ENCODE measurements at places on chromosomes 6 and 20. TPM values are rescaled to one million over a fixed set of nuclear protein-coding genes. Genes with fewer than 3 reads are reported as not detected.

DNA sequence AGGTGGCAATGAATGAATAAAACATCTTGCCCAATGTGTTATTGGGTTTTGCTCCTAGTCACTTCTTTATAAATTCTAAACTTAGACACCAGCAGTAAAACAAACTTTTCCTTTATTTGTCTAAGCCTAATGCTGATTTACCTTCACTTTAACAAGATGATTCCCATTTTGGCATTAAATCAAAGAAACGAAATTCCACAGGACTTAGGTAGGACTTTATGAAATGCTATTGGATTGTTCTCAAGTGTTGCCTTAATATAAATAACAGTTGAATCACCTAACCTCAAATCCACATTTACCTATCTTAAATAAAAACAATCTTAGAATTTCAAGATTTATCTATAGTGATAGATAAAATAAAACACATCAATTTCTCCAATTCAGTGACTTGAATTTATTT, 831.8 kb downstream of the EPHA7 start:
- DNase-seq = no peak

GRCh38 chr6:87697581-87698546, 4.2 kb downstream of the AKIRIN2 start:
- DNase-seq = no peak

- no peak for DNase-seq
Observed at GRCh38 chr6:30127238-30128093, 8.5 kb upstream of the TRIM40 start.

- no peak for DNase-seq
Observed at GRCh38 chr20:48614593-48615274, 213.1 kb downstream of the PREX1 start.

DNA sequence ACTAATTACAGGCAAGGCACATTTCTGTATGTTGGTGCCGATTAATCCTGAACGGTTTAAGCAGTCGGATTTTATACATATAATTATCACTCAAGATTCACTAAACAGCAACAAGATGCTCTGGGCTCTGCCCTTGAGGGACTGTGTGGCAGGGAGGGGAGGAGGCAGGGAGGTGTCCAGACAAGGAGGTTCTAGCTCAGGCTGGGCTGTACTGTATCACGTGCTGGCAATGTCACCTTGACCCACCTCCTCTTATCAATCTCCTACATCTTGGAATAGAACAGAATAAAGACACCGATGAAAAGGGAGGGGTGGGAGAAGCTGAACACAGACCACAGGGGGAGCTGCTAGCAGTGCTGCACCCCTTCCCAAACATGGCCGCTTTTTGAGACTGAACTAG, 65.7 kb downstream of the LRFN2 start:
- no peak for DNase-seq

GRCh38 chr20:45467861-45468260, 1.7 kb upstream of the WFDC2 start:
- no peak for DNase-seq

DNA sequence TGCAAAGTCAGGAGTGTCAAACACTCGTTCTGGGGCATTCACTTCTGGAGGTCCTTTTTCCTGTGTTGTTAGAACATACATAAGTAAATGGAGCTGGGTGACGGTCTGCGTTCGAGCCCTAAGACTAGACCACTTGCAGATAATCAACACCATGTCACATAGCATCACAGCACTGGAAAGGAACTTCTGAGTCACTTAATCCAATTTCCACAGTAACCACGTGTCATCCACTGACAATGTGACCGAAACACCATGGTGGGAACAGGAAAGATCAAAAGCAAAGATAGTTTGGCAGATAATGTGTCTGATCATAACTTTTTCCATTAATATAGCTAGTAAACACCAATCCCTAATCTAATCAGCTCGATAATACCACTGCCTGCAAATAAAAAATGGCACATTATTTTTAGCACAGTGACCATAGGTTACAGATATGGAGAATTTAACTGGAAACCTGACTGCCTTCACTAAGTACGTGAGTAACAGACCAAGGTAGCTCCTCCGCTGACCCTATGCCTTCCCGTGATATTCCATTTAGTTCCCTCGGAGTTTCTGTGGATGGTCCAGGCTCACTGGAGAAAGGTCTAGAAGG, 34.8 kb downstream of the WRNIP1 start:
- no peak for DNase-seq

- DNase-seq = no peak
Observed at GRCh38 chr6:54971825-54972224, 125.3 kb downstream of the FAM83B start.

- DNase-seq = peak; percentile 20
Observed at GRCh38 chr6:19210849-19211590, 626.1 kb upstream of the ID4 start.

DNA sequence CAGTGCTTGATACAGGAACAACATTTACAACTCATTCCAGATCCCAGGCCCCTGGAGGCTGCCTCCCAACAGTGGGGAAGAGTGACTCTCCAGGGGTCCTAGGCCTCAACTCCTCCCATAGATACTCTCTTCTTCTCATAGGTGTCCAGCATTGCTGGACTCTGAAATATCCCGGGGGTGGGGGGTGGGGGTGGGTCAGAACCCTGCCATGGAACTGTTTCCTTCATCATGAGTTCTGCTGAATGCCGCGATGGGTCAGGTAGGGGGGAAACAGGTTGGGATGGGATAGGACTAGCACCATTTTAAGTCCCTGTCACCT, 4.2 kb downstream of the PIM1 start:
- no peak for DNase-seq

GRCh38 chr6:119156757-119157505, 78.5 kb upstream of the FAM184A start:
- DNase-seq = no peak

- no peak for DNase-seq
Observed at GRCh38 chr20:36200451-36200850, 35.8 kb upstream of the AAR2 start.

- DNase-seq = peak; percentile 33
Observed at GRCh38 chr20:52035498-52035897, 156.1 kb downstream of the ZFP64 start.

- no peak for DNase-seq
Observed at GRCh38 chr6:20319520-20320357, 81.9 kb upstream of the E2F3 start.

DNA sequence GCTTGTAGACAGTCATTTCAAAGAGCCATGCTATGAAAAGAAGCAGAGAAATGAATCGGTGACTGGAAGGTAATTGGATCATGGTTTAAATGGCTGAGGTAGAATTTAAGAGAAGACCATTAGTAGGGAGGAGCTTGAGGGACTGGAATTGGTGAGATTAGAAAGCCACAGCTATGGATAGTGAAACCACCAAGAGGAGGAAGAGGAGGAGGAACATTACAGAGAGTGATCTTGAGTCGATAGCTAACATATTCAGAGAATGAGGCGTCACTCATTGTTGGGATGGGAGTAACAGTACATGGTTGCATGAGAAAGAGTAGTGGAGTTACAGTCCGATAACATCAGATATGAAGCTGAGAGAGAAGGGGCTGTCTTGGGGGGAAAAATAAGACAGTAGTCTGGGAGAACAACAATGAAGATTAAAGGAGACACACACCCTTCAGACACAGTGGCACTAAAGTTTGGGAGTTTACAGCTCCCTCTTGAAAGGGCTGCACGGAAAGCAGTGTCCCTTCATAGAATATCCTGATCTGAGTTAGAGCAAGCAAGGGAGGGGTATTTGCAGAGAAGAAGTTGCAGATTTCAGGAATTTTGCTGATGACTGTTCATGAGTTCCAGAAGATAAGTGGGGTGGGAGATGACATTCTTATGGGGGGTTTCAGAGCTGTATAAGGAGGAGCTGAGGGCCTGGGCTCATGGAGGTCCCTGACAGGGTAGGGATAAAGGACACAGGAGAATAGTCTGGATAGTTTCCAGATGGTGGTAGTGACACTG, 15.1 kb upstream of the LAMP5 start:
- no peak for DNase-seq

- DNase-seq = no peak
Observed at GRCh38 chr6:42201382-42201781, 6.6 kb upstream of the GUCA1B start.

- DNase-seq = no peak
Observed at GRCh38 chr20:57391439-57392301, 474 bp downstream of the RBM38 start.

DNA sequence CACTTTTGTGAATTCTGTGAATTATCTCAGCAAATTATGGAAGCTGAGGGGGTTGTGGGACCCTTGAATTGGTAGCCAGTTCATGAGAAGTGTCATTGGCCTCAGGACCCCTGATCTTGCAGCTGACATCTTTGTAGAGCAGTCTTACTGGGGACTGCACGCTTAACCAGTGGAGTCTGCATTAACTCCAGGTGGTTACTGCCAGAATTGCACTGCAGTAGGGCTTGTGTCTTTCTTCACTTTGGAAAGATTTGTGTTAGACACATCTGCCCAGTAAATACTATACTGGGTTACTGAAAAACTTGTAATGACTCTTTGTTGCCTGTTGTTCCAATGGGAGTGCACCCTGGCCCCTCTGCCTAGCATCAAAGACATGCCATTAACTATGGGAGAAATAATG, 21.2 kb upstream of the CDKN1A start:
- DNase-seq = no peak

DNA sequence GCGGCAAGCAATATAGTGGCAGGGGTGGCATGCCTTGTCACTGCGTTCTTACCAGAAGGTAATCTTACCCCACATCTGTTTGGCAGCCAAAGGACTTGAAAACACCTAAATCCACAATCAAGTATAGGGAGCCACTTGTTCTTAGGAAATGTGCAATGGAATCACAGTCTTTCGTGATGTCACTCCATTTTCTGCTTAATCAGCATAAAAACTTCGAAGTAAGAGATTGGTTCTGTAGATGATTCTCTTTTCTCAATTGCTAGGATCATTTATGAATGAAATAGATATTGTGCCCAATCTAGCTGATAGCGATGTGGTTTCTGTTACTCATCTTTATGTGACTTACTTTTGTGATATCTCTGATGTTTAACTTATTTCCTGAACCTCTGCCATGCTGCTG, 89.0 kb downstream of the SLC22A3 start:
- no peak for DNase-seq

DNA sequence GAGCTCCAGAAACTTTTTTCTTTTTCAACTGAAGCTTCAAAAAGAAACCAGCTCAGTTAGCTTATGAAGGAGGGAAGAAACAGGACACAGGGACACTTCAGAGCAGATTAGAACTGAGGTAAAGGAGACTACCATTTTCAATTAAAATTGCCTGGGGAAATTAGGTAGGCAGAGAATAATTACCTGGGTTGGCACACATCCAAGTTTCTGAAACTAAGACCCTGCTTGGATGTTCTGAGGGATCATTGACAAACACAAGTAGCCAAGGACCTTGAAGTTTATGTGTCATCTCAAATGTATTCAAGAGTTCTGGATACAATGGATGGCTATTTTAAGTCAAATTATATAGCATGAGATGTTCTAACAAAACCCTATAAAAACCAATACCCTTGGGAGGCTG, 137.6 kb downstream of the PLCB4 start:
- no peak for DNase-seq

GRCh38 chr6:131754715-131755567, 44.1 kb upstream of the CTAGE9 start:
- peak; percentile 99 for DNase-seq

- peak; percentile 49 for DNase-seq
Observed at GRCh38 chr20:49790077-49790798, 22.4 kb upstream of the SLC9A8 start.

GRCh38 chr6:122998403-122998975, 2.5 kb downstream of the CLVS2 start:
- no peak for DNase-seq

DNA sequence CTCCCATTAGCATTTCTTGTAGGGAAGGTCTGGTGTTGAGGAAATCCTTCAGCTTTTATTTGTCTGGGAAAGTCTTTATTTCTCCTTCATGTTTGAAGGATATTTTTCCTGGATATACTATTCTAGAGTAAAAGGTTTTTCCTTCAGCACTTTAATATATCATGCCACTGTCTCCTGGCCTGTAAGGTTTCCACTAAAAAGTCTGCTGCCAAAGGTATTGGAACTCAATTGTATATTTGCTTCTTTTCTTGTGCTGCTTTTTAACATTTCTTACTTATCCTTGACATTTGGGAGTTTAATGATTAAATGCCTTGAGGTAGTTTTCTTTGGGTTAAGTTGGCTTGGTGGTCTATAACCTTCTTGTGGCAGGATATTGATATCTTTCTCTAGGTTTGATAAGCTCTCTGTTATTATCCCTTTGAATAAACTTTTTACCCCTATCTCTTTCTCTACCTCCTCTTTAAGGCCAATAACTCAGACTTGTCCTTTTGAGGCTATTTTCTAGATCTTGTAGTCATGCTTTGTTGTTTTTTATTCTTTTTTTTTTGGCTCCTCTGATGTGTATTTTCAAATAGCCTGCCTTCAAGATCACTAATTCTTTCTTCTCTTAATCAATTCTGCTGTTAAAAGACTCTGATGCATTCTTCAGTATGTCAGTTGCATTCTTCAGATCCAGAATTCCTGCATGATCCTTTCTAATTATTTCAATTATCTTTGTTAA, 225.0 kb upstream of the ZNF217 start:
- no peak for DNase-seq

DNA sequence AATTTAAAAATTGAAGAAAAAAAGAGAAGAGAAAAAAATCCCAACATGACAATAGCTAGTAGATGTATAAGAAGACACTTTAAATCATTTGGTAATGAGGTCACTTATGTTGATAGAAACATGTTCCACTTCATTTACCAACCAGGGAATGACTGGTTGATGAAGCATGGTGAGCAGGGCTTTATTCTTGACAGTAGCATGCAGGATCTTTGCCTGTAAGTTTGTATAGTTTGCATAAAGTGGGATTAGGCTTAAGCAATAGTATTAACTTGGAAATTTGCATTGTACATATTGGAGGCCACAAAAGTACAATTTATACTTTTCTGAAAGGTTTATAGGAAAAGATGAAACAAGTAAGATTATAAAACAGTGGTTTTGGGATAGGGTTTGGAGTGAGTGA, 67.0 kb downstream of the NOX3 start:
- DNase-seq = no peak

GRCh38 chr6:30845183-30845582, 39.1 kb upstream of the DDR1 start:
- DNase-seq = no peak

Gene APCDD1L
- not detected for total RNA-seq

Gene GGTLC1
- not detected for total RNA-seq

Gene KCNQ5
- total RNA-seq = not detected

Gene NDUFAF4
- total RNA-seq = 89.4 TPM

Gene ENPP3
- 23.9 TPM for total RNA-seq

Gene CLVS2
- total RNA-seq = not detected

Gene TMC2
- total RNA-seq = not detected

Gene FAM83C
- total RNA-seq = 0.07 TPM

Gene OTOR
- total RNA-seq = not detected

Gene FAM110A
- 1.9 TPM for total RNA-seq

Gene KCNK16
- not detected for total RNA-seq

Gene SLC26A8
- not detected for total RNA-seq

Gene DZANK1
- 1.4 TPM for total RNA-seq

Gene CCM2L
- 0.15 TPM for total RNA-seq

Gene SCGN
- total RNA-seq = 29.0 TPM

Gene OPRM1
- total RNA-seq = not detected

Gene PRDM13
- not detected for total RNA-seq

Gene ARMH2
- total RNA-seq = not detected

Gene SEMG1
- total RNA-seq = not detected

Gene CAGE1
- 0.15 TPM for total RNA-seq

Measured in HepG2 (cell line).